ENCODE measurements at places on chromosomes 1 and 21. TPM values are rescaled to one million over a fixed set of nuclear protein-coding genes. Genes with fewer than 3 reads are reported as not detected.

LIN28A gene
- total RNA-seq = not detected

MRPL37 gene
- total RNA-seq = 49.3 TPM

KIF21B gene
- 1.9 TPM for total RNA-seq

SLC16A4 gene
- total RNA-seq = 10.5 TPM

KLHDC8A gene
- total RNA-seq = 0.40 TPM

CAMTA1 gene
- 105 TPM for total RNA-seq

GPR37L1 gene
- total RNA-seq = 0.27 TPM

AADACL3 gene
- not detected for total RNA-seq

OR2T35 gene
- not detected for total RNA-seq

PRKCZ gene
- 2.4 TPM for total RNA-seq

FABP3 gene
- 39.4 TPM for total RNA-seq

HPDL gene
- 0.40 TPM for total RNA-seq

RNU1-3 gene
- total RNA-seq = under 0.01 TPM

KIAA0040 gene
- 46.2 TPM for total RNA-seq

GRCh38 chr1:161869291-161869690 is 103.2 kb downstream of the ATF6 start:
- no peak for ATAC-seq

- no peak for ATAC-seq
These were observed 758 bp downstream of the RAD54L start for GRCh38 chr1:46248122-46248920.

- no peak for ATAC-seq
These were observed 99.7 kb downstream of the UBR4 start for GRCh38 chr1:19110257-19110927.

DNA sequence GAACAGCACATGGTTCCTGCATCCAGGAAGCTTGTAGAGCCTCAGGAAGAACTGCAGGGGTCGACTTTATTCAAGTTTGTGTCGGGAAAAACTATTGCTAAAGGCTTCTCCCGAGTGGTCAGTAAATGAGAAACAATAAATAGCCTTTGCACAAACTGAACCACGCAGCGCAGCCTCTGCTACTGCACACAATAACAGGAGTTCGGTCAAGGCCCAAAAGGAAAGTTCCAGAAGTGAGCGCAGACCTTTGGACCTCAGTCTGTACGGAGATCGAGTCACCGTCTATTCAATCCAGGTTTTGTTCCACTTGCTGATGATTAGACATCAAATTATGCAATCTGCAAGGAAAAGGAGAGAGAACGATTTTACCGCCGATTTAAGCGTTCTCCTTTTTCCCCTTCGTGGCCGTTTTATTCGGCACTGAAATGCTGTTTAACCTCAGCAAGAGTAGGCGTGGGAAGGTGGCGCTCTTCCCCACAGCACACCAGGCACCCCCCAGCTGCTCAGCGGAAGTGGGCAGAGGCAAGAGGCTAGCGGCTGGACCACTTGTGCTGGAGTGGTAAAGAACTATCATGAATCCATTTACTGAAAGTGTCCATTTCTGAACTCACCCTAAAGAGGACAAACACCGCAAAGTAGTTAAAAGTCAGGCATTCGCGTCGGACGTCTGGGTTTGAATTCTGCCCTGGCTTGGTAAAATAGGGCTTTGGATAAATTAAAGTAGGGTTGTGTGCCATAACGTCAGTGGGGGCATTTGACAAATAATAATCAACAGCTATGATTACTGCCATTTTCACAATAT is 6.1 kb upstream of the LHX8 start:
- ATAC-seq = no peak

GRCh38 chr1:108643492-108644335 is 17.2 kb downstream of the HENMT1 start:
- ATAC-seq = peak; percentile 54

- ATAC-seq = no peak
These were observed 4.0 kb downstream of the RNF11 start for GRCh38 chr1:51240084-51240483.

GRCh38 chr1:7401814-7402547 is 369.1 kb upstream of the VAMP3 start:
- peak; percentile 55 for ATAC-seq

- no peak for ATAC-seq
These were observed 21.0 kb downstream of the HMGN2 start for GRCh38 chr1:26493267-26493666.

GRCh38 chr21:41229509-41230248 is 61.7 kb downstream of the BACE2 start:
- no peak for ATAC-seq

GRCh38 chr1:44407430-44408211 is 2.6 kb downstream of the RNF220 start:
- ATAC-seq = no peak

- peak; percentile 77 for ATAC-seq
These were observed 2.0 kb downstream of the LORICRIN start for GRCh38 chr1:153261281-153262069.

GRCh38 chr1:209416039-209416438 is 167.5 kb upstream of the CAMK1G start:
- ATAC-seq = no peak

DNA sequence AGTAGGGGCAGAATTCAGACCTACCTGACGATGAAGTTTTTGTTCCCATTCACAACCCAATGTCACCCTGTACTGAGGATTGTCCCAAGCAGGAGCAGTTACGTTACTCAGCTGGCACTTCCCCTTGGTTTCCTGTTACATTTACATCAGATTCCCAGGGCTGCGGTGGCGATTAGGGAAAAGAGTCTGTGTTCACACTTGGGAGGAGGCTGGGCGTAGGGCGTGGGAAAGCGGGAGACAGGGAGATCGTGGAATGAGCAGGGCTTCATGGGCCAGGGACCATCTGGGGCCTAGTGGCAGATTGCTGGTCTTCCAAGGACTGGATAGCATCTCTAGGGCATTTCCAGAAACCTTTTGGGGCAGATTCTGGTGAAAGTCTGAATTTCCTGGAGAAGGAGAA is 39.0 kb downstream of the TBX19 start:
- ATAC-seq = no peak

GRCh38 chr1:176866011-176866714 is 298.3 kb downstream of the ASTN1 start:
- ATAC-seq = no peak

GRCh38 chr1:52996653-52997052 is 65.4 kb upstream of the PODN start:
- no peak for ATAC-seq

GRCh38 chr1:223538981-223539380 is 126.5 kb downstream of the CAPN8 start:
- ATAC-seq = no peak

DNA sequence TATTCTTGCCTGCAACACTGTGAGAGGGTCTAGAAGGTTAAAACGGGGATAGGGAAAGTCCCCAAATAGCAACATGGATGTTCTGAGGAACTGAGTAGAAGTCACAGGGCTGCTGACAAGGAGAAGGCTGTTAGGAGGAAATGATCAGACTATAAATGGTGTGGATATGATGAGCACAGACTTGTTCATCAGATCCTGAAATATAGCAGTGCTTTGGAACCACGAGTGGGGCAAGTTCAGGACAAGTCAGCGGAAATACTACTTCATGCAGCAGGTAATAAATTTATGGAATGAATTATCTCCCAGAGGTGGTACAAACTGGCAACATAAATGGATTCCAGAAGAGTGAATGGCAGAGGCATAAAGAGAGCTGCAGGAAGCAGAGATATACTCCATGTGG is 3.2 kb upstream of the KIAA0040 start:
- ATAC-seq = no peak

- no peak for ATAC-seq
These were observed 7.8 kb downstream of the CLDN19 start for GRCh38 chr1:42732126-42732680.

- no peak for ATAC-seq
These were observed 118.2 kb upstream of the ADGRL4 start for GRCh38 chr1:79124756-79125155.
